ENCODE measurements at places on chromosomes 12 and 14.

GRCh38 chr12:17264603-17265002, 658.6 kb upstream of the LMO3 start:
- no peak for DNase-seq

DNA sequence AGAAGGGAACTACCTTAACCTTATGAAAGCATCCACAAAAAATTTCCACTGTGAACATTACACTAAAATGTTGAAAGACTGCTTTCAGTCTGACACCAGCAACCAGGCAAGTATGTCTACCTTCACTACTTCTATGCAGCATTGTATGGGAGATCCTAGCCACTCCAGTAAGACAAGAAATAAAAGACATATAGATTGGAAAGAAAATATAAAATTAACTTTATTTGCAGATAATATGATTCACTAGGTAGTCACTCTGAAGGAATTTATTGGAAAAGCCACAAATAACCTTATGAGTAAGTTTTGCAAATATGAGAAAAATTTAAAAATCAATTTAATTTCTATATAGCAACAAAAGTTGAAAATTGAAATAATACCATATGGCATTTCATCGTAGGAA, 172.0 kb downstream of the RERGL start:
- no peak for DNase-seq

- no peak for DNase-seq
Measured at GRCh38 chr12:96300064-96300463, 100.2 kb downstream of the CDK17 start.

- no peak for DNase-seq
Measured at GRCh38 chr12:40473962-40474361, 218.3 kb upstream of the CNTN1 start.

DNA sequence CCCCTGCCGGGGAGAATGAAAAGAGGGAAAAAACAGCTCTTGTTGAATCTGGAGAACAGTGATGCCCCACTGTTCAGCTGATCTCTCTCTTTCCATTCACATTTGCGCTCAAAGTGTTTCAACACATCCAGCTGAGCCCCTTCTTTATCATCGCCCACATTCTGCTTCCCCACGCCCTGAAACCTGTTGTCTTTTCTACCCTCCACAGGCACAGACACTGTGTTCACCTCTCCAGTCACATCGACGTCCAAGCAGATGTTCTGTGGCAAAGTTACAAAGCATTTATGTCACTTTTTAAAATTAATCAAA, 338.7 kb downstream of the EGLN3 start:
- DNase-seq, result no peak
